ENCODE measurements at places on chromosomes 4 and X.

DNA sequence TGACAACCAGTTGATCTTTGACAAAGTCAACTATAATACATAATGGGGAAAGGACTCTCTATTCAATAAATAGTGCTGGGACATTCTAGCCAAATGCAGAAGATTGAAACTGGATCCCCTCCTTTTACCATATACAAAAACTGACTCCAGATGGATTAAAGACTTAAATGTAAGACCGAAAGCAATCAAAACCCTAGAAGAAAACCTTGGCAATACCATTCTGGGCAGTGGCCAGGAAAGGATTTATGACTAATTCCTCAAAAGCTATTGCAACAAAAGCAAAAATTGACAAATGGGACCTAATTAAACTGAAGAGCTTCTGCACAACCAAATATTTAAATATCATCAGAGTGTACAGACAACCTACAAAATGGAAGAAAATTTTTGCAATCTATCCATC, 185.1 kb downstream of the NPNT start:
- no peak for DNase-seq

- DNase-seq = no peak
Observed at GRCh38 chr4:170398218-170398617, 308.5 kb upstream of the AADAT start.

DNA sequence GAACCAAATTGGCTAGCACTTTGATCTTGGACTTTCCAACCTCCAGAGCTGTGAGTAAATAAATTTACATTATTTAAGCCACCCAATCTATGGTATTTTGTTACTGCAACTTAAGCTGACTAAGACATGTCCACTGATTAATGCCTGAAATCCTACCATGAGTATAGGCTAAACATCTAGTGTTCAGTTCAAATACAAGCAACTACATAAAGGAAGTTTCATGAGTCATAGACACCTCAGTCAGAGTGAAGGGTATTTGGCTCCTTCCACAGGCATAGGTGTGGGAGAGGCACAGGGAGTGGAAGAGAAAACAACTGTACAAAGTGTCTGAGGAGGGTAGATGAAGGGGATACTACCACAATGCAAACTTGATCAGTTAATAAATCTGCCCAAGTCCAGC, 35.5 kb upstream of the PCDH19 start:
- DNase-seq = no peak

- no peak for DNase-seq
Observed at GRCh38 chrX:39911278-39911897, 186.4 kb downstream of the BCOR start.

GRCh38 chrX:50815120-50815519, 1.1 kb upstream of the SHROOM4 start:
- DNase-seq = peak; percentile 10

DNA sequence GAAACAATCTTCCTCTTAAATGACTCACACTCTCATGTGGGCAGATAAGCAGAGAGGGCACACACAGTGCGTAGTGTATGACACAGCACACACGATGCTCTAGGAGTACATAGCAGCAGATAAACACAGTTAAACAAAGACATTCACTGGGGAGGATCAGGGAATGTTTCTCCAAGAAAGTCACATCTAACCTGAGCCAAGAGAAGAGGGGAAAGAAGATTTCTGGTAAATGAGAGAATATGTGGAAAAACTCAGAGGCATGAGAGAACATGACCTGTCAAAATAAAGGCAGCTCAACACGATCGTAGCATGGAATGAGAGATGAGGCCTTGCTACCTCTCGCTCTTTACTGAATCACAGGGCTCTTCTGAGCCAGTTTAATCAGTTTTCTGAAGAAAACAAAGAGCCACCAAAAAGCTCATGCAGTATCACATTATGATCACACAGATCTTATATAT, 251.0 kb downstream of the ANK2 start:
- DNase-seq = peak; percentile 73

- no peak for DNase-seq
Observed at GRCh38 chr4:7652906-7653305, 218.2 kb upstream of the PSAPL1 start.

- DNase-seq = no peak
Observed at GRCh38 chr4:118284169-118284568, 68.6 kb downstream of the PRSS12 start.

DNA sequence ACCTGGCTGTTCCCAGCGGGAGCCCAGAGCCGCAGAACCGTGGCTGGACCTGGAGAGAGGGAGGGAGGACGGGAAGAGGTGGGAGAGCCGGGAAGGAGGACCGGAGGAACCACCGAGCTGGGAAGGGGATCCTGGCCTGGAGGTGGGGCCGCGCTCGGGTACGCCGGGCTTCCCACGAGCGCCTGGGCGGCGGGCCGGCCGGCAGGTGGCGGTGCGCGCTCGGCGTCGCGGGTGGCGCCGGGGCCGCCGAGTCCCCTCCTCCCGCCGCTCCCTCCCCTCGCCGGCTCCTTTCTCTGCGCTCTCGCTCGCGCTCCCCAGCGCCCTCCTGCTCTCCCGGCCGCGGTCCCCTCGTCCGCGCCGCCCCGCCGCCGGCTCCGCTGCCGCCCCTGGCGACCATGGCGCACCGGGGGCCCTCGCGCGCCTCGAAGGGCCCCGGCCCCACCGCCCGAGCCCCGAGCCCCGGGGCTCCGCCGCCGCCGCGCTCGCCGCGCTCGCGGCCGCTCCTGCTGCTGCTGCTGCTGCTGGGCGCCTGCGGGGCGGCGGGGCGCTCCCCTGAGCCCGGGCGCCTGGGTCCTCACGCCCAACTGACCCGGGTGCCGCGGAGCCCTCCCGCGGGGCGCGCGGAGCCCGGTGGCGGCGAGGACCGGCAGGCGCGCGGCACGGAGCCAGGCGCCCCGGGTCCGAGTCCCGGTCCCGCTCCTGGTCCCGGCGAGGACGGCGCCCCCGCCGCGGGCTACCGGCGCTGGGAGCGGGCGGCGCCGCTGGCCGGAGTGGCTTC, at the start of gene SORCS2:
Gene SORCS2 (plus strand): TSS at position 287 of the 778 bp plus-strand sequence.
- DNase-seq = peak; percentile 41

DNA sequence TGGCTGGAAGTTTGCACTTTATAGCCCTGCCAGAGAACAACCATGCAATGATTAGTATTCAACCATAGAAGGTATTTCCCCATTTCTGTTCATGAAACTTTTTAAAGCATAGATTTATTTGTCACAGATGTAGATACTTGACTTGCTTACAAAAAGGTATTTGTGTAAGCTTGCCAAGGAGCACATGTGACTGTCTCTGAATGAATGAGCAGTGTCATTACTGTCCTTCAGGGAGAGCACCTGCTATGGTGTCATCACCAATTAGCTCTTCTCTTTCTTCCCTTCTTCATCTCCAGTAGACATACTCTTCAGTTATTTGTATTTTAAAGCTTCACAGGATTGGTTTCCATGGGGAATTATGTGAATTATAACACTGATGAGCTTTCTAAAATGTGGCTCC, 1064.7 kb upstream of the GRIA3 start:
- DNase-seq = no peak

GRCh38 chrX:147737690-147738089, 174.0 kb upstream of the FMR1 start:
- DNase-seq = no peak

DNA sequence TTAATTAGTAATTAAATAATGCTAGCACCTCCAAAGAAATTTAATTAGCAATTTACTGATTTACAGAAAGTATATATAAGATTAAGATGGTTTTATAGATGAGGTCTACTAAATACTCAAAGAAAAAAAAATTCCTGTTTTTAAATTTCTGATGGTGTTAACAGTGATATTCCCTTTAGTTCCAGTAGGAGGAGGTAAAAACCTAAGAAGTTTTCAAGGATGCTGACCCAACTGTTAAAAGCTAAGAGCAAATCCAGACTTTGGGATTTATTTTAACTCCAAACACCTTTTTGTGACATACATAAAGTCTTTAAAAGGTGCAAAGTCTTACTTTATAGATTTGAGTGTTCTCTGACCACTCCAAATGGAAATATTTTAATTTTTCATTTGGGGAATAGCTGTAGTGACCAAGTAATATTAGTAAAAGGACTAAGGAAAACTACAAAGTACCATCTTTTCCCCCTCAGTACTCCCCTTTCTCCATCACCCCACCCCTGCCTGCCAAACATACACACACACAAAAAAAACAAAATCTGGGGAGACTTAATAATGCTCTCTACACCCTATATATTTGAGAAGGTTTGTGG, 34.2 kb upstream of the CSN1S1 start:
- no peak for DNase-seq

DNA sequence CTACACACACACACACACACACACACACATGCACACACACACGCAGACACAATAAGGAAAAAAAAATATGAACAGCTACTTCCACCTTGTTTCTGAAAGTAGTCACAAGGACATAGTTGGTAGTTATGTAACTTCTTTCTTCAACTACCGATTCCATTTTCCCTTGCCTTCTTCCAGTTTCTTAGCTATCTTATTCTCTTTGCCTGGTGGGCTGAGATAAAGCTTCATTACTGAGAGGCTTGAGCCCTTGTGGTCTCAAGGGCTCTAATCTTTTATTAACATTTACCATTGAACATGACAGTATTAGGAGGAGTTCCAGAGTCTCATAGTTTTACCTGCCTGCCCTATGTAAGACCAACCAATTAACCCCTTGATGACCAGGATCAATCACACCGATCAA, 8.9 kb upstream of the SMIM10 start:
- DNase-seq = no peak

GRCh38 chr4:125131891-125132680, 182.7 kb upstream of the FAT4 start:
- DNase-seq = no peak

GRCh38 chr4:7652451-7652881, 217.7 kb upstream of the PSAPL1 start:
- no peak for DNase-seq

- DNase-seq = no peak
Observed at GRCh38 chrX:69163936-69164741, 1.1 kb downstream of the PJA1 start.

GRCh38 chr4:98518559-98519267, 139.7 kb downstream of the TSPAN5 start:
- no peak for DNase-seq

DNA sequence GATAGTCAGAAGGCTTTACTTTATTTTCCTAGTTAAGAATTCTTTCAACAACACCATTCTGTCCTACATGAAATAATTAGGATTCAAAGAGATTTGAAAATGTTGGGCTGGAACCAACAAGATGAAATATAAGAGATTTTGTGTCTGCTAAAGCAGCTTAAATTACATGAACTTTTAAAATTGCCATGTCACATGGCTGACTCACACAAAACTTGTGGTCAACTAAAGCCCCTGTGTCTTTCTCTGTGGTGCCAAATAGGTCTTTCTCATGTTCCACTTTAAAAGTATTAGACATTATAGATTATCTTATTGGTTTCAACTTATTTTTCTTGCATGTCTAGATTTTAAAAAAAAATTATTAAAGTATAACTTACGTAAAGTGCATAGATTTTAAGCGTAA, 60.8 kb upstream of the FHL1 start:
- DNase-seq = no peak

- DNase-seq = peak; percentile 37
Observed at GRCh38 chr4:166091912-166092510, 219.0 kb downstream of the TLL1 start.

DNA sequence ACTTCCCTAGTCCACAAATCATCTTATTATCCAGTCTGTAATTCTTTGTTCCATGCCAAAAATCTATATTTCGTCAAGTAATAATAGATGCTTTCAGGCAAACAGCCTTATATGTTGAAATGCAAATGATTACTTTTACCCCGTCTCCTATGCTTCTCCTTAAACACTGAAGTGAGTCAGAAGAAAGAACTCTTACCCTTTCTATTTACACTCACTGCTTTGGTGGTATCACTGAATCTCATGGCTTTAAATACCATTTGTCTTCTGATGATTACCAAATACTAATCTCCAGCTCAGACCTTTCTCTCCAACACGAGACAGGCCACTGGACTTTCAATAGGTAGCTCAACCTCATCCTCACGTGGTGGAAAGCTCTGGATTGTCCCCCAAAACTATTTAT, 558.1 kb downstream of the IL1RAPL1 start:
- DNase-seq = no peak

GRCh38 chrX:74450803-74451449, 29.6 kb downstream of the SLC16A2 start:
- peak; percentile 78 for DNase-seq

- no peak for DNase-seq
Observed at GRCh38 chr4:124060261-124060918, 652.1 kb downstream of the ANKRD50 start.

GRCh38 chrX:3006495-3006894, at the start of gene ARSH:
Gene ARSH, plus strand, starts transcription at chrX:3006546. Its CDS starts 67 bp downstream, at chrX:3006613.
- no peak for DNase-seq

DNA sequence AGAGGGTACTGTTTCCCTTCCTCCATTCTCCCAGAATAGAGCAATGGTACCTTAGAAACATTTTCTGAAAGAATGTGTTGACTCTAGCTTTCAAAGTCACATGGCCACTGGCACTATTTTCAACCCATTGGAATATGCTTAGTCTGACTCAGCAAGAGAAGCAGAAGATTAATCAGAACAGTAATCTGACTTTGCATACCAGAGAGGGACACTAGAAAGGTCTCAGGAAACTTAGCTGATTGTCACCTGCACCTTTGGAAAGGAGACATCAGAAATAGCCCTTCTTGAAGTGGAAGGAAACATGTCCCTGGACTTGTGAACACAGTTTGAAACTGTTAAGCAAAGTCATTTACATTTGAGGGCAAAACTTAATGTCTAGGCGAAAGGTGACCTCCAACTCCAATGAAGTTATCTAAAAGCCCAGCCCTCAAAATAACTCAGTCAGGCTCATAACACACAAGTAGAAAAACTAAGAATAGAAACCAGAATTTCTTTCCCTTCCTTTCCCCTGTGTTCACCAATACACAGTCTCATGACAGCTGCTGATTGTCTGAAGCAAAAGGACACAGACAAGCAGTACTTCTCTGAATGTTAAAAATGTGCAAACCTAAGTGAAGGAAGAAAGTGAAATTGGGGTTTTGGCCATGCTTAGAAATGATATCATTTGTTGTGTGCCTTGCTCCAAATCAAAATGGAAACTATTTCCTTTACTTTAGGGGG, 270.8 kb downstream of the GRIA3 start:
- no peak for DNase-seq

DNA sequence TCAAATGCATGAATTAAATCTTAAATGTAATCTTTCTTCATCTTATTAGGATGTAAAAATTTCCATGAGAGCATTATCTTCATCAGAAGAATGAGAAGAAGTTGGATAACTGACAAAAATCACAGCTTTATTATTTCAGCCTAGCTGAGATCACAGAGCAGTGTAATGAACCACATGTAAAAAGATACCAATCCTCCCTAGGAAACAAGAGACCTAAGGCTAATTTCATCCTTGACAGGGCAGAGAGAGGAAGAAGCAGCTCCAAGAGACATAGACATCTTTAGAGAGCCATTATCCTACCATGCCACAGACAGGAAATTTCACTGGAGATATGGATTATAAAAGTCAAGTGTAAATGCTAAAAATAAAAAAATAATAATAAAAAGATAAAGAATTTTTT, 40.9 kb upstream of the IL15 start:
- no peak for DNase-seq

GRCh38 chrX:42920752-42921151, 142.8 kb upstream of the PPP1R2C start:
- no peak for DNase-seq

GRCh38 chr4:11470438-11471045, 41.8 kb upstream of the HS3ST1 start:
- DNase-seq = no peak
